ENCODE measurements at places on chromosomes 7 and 10.

DNA sequence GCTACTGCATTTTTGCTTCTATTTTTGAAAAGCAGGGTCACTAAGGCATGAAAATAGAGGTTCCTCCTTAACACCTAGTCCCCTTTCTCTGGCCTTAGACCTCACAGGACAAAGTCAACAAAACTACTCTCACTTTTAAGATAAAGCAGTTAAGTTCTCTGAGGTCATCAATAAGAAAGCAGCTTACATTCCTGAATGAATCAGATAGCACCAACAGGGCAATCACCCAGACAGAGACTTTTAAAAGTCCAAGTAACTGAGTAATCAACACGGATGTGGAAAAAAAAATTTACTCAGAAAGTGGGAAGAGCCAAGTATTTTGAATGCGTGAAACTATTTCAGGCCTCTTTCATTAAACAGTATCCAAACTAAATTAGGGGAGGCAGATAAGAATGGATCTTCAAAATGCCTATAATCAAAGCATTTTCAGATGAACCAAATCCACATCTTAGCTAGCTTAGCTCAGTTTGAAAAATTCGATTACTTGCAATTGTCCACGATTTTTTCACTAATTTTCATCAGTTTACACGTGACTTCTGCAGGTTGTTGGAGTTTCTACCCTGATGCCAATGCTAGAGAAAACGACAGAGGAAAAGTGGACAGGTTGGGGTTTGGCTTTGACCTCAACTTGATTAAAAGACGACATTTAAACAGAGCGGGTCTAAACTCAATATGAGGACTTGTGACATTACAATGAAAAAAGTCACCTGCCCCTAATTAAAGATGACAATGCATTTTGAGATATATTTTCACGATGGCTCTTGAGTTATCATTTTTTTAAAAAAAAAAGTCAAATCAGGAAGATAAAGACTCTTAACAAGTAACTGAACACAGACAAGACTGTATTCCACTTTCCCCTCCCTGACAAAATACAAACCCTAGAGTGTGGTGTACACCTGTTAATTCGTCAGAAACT is 1.6 kb downstream of the BEND7 start:
- no peak for DNase-seq

- no peak for DNase-seq
These were observed 13.1 kb downstream of the CC2D2B start for GRCh38 chr10:95920798-95921426.

DNA sequence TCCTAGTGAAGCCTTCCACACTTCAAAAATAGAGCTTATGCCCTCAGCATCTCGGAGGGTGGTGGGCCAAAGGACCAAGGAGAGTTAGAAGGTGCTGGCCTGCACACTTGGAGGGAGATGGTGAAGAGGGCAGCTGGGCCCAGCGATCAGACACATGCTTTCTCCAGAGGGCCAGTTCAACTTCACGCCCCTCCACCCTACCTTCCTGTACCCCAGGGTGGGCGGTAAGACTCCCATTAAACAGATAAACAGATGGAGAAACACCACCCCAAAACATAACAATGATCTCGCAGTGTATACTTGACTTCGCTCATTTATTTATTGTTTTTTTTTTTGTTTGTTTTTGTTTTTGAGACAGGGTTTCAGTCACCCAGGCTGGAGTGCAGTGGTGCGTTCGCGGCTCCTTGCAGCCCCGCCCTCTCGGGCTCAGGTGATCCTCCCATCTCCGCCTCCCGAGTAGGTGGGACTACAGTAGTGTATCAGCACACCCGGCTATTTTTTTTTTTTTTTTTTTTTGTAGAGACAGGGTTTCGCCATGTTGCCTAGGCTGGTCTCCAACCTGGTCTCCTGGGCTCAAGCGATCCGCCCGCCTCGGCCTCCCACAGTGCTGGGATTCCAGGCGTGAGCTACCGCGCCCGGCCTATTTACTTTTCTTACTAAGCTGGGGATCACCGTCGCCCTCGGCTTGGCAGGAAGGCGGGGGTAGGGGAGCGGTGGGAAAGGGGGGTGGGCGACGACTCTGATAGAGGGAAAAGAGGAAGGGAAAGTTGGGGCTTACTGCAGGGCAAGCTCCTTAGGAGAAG is 1.8 kb downstream of the C10orf95 start:
- peak; percentile 53 for DNase-seq

DNA sequence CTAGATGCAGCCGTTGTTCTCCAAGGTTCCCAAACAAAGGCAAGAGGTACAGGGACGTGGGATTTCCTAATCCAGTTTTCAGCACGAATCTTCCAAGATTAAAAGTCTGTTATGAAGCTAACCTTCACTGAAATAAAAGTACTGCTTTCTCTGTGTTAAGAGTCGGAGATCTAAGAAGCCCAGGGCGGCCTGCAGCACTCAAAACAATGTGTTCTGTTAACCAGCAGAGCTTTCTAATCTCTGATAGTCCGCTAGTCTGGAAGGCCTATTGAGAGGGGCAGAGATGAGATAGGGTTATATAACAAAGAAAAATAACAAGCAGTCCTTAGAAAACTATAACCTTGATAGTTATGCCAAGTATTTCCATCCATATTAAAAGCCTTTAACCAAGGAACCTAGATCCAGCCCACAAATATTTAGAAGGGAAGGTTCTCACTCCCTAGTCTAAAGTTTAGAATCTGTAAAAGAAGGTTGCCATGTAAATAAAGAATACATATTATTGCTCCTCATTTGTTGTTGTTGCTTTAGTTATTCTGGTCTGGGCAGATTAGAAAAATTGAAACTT is 106.3 kb upstream of the SVIL start:
- no peak for DNase-seq

DNA sequence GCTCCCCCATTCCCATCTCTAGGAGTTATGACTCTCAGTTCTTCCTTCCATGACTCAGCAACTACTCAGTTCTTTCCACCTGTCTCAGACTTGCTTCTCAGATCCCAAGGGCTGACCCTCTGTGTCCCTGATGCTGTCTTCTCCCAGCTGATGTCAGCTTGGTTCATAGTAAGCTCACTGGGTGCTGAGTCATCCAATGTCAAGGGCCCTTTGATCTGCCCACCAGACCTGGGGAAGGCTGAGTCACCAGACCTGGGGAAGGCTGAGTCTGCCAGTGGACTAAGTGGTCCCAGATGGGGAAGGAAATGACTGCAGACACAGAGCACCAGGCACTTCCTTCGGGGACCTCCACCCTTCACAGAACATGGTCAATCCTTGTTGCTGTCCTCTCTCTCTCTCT is 76.1 kb upstream of the ZEB1 start:
- DNase-seq = peak; percentile 22

DNA sequence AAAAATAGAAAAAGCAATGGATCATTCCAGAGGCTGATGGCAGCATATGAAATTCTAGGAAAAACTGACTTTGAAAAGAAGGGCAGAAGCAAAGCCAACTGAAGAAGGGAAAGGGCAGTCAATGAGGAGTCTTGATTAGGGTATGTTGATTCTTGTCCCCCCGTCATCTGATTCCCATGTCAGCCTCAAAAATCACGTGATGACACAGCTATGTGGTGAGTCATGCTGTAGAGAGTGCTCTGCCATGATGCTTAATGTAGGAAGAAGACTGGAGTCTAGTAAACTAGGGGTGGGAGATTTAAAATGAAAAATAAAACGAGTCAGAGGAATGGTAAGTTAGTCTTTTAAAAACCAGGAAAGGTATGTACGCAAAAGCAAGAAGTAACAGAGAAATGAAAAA is 3.9 kb upstream of the POU6F2 start:
- no peak for DNase-seq

- DNase-seq = no peak
These were observed 70.2 kb downstream of the ABCC2 start for GRCh38 chr10:99852481-99853213.

- no peak for DNase-seq
These were observed 30.4 kb upstream of the RSU1 start for GRCh38 chr10:16847644-16848043.

- DNase-seq = no peak
These were observed 48.3 kb downstream of the LRGUK start for GRCh38 chr7:134175334-134176036.

DNA sequence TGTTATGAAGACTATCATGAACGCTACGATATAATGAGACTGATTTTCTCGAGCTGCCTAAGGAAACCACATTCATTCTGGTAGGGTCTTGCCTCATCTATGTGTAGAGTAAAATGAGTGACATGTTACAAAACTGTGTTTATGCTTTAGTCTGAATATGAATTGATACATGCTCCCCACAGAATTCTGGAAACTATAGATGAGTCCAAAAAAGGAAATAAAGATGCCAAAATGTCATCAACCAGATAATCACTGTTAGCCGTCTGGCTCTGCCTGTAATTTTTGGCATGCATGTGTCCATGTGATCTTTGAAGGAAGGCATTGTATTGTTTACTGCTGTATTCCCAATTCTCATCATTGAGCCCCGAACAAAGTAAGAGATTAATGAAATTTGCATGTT is 42.6 kb upstream of the GPR37 start:
- DNase-seq = no peak

DNA sequence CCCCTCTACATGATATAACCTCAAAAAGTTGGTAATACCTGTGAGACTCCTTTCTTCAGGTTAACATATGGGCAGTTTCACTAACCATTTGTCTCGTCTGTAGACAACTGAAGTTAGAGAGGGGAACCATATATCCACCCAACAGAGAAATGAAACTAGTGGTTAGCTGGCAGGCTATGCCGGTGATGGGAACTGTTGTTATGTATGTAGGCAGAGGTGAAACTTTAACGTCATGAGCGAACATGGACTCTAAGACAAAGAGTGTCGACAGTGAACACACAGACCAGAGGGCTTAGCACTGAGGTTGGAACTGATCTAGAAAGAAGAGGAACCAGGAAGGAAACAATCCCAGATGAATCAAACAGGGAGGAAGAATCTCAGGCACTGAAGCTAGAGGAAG is 112.4 kb downstream of the ELMO1 start:
- no peak for DNase-seq

- no peak for DNase-seq
These were observed 48.3 kb downstream of the BAIAP2L1 start for GRCh38 chr7:98352621-98353020.

- no peak for DNase-seq
These were observed 51.2 kb downstream of the SRPK2 start for GRCh38 chr7:105337529-105337928.

- DNase-seq = no peak
These were observed 41.0 kb upstream of the ZMIZ2 start for GRCh38 chr7:44707558-44708230.

DNA sequence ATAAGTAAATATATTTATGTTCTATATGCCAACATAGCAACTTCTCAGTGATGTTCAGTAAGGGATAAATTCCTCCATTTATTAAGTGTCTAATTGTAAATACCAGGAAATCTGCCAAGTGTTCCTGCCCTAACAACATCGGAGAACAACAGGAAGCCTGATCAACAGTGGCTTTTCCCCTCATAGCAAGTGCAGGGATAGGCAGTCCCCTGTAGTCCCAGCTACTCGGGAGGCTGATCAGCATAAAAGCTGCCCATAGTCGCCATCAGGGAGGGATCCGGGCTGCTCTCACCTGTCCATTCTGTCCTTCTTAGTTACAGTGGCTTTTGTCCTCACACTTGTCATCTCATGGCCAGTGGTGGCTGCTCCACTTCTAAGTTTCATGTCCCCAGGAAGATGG is 141.3 kb downstream of the IDE start:
- DNase-seq = no peak

- DNase-seq = no peak
These were observed 123.6 kb downstream of the PRLHR start for GRCh38 chr10:118471863-118472262.

- no peak for DNase-seq
These were observed 1.5 kb upstream of the CCDC3 start for GRCh38 chr10:13003004-13003403.

DNA sequence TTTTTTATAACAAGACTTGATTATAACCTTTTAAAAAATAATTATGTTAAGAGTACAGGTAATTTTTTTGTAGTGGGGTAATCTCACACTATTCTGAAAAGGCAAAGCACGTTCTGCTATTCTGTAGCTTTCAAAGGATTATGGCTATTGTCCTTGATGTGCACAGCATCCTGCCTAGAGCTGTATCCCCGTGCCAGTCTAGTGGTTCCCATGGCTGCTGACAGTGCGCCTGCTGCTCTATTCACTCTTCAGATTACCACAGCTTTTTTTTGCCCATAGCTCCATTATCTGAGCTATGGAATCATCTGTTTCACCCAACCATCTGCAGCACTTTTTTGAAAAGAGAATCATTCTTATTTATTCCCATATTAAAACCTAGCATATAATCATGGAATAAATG is 723.4 kb downstream of the PHTF2 start:
- no peak for DNase-seq

GRCh38 chr10:404991-405390 is 269.7 kb downstream of the ZMYND11 start:
- no peak for DNase-seq

- DNase-seq = no peak
These were observed 91.3 kb downstream of the ZNF467 start for GRCh38 chr7:149682038-149682437.

DNA sequence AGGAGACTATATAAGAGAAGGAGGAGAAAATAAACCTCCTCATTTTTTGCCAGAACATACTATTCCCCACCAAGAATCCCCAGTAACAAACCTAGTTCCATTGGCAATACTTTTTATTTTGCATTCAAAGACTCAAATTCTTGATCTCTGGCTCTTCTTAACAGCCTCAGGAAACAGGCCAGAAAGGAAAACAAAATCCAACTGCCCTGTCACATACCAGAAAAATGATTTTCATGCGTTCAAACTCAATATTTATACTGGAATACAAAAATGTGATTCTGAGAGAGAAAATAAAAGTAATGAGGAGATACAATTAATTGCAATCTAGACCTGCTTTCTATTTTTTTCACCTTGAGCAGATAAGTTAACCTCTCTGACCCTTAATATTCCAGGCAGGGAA is 435.9 kb upstream of the AUTS2 start:
- DNase-seq = no peak

- no peak for DNase-seq
These were observed 31.5 kb downstream of the NRF1 start for GRCh38 chr7:129642871-129643549.

GRCh38 chr10:127349737-127350136 is 153.3 kb upstream of the INSYN2A start:
- no peak for DNase-seq

- no peak for DNase-seq
These were observed 15.4 kb downstream of the BBIP1 start for GRCh38 chr10:110903280-110904278.

DNA sequence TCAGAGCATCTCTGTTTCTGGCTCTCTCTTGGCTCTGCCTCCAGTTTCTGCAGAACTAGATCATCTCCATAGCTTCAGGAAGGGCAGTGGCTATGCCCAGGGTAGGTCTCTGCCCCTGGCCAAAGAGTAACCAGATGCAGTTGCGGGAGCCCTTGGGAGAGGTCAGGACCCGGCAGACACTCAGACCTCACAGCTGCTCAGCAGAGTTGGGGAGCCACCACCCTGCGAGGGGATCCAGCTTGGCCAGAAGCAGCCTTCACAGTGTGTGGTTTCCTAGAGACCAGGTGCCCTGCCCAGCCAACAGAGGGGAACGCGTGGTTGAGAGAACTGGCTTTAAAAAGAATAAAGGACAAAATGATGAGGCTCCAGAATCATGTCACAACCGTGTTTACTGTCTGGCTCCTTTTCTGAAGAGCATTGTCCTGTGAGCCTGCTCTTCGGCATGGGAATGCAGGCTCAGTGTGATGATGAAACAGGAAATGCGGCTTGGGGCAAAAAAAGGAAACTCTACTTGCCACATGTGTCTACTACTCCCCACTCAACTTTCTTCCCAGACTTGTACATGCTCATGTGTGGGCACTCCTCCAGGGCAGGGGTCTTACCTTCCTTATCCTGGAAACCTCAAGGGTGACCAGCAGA is 243.1 kb downstream of the INHBA start:
- DNase-seq = no peak

- DNase-seq = no peak
These were observed 17.0 kb downstream of the KLHDC10 start for GRCh38 chr7:130087364-130087763.

GRCh38 chr10:28293236-28294168 is 9.4 kb downstream of the MPP7 start:
- DNase-seq = no peak
